Stimulated activated CD4-positive, alpha-beta T cell treated with anti-CD3 and anti-CD28 coated beads, Interleukin-4, amount 100 ng/mL, for 24 hours (primary cell): ENCODE measurements at places on chromosomes 2 and 18.

DNA sequence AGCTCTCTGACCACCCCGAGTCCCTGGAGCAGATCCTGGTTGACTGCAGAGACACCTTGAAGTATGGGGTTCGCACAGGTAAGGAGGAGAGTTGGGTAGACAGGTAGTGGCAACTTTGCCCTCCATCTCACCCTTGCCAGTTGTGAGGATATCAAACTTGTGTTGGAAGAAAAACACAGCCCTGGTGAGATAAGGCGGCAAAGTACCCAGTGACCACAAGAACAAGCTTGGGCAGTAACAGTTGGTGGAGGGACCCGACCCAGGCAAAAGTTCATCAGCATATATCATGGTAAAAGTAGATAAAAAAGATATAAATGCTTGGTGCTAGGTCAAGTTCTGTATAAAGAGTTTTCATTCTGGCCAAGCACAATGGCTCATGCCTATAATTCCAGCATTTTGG lies 14.4 kb downstream of the GAD1 start:
- DNase-seq, result no peak

GRCh38 chr2:157052685-157053224 lies 204.8 kb upstream of the GALNT5 start:
- no peak for DNase-seq

GRCh38 chr2:114281188-114281587 lies 161.3 kb upstream of the DPP10 start:
- no peak for DNase-seq

DNA sequence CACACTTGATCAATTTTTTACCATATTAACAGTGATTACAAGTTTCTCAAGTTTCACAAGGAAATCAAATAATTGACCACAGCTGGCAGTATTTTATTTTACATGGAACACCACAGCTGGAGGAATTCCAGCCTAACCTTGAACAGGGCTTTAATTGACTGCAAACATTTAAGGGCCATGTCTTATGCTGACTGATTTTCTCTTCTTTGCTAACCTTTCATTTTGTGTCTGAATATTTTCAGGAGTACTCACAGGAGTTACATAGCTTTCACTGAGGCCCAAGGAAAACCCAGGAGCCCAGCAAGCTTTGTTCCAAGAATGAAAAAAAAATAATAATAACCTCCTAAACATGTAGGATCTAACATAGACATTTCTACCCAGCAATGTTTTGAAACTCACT lies 49.6 kb downstream of the FRZB start:
- DNase-seq, result no peak

GRCh38 chr2:107785756-107786155 lies 40.9 kb upstream of the RGPD4 start:
- DNase-seq, result no peak

GRCh38 chr2:773256-774160 lies 96.3 kb upstream of the TMEM18 start:
- no peak for DNase-seq
